Activated CD4-positive, alpha-beta memory T cell treated with anti-CD3 and anti-CD28 coated beads, Interleukin-2, amount 10 ng/mL, durations not matched to agents 7 days and 5 days (primary cell): ENCODE measurements at places on chromosomes 3 and 15. TPM values are rescaled to one million over a fixed set of nuclear protein-coding genes. Genes with fewer than 3 reads are reported as not detected.

Gene GRIP2
- total RNA-seq: 0.08 TPM

- DNase-seq: no peak
Measured at GRCh38 chr3:7658294-7658693, 797.4 kb downstream of the GRM7 start.

GRCh38 chr3:196341137-196341536, 2.9 kb upstream of the TM4SF19 start:
- DNase-seq: no peak

DNA sequence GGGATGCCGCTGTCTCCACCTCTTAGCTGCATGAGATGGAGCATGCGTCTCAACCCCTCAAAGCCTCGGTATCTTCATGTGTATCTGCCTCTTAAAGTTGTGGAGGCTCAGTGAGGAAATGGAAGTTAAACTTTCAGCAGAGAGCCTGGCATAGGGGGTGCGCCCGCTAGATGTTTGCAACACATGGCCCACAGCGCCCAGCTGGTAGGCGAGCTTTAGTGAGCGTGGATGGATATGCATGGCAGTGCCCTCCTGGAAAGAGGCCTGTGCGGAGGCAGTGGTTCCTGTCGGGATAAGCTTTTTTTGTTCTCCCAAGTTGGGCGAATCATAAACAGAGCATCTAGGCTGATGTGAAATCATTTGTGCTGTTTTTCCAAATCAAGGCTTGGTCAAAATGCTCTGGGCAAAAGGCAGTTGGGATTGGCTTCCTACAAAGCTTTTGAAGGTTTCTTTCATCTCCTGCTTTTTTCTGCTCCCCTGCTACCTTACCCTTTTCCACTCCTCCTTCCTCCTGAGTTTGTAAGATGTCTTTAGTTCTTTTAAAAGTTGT, 272.4 kb upstream of the TPM1 start:
- DNase-seq: no peak
